Activated naive CD8-positive, alpha-beta T cell treated with anti-CD3 and anti-CD28 coated beads for 36 hours (primary cell): ENCODE measurements at places on chromosomes 7 and 10.
A peak's percentile ranks its signal among the peaks of the same experiment; 100 is the strongest.

- no peak for DNase-seq
Measured at GRCh38 chr7:22846961-22847360, 24.3 kb upstream of the TOMM7 start.

DNA sequence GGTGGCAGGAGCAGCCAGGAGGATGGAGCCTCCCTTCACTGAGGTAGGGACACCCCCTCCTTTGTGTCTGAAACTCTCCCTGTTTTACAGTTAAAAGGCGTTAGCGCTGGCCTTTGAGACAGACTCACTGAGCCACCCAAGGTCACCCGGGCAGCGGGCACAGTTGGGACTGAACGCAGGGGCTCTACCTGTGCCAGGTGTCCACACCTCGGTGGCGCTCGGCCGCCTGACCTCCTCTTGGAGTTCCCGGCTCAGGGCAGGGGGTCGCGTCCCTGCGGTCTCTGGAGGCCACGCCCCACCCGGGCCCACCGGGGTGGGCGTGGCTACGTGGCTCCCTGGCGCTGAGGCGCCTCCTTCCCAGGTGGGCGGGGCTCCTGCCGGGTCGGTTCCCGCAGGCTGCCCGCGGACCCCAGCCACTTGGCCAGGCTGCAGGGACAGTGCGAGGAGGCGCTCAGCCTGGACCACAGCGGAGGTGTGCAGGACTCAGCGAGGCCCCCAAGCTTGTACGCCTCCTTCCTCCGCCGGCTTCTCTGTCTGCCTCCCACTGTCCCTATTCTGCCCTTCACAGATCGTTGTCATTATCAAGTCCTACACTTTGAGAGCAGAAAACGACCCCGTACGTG is 39.9 kb upstream of the LEP start:
- DNase-seq = peak; percentile 16

- no peak for DNase-seq
Measured at GRCh38 chr10:22997096-22997495, 69.2 kb downstream of the ARMC3 start.

DNA sequence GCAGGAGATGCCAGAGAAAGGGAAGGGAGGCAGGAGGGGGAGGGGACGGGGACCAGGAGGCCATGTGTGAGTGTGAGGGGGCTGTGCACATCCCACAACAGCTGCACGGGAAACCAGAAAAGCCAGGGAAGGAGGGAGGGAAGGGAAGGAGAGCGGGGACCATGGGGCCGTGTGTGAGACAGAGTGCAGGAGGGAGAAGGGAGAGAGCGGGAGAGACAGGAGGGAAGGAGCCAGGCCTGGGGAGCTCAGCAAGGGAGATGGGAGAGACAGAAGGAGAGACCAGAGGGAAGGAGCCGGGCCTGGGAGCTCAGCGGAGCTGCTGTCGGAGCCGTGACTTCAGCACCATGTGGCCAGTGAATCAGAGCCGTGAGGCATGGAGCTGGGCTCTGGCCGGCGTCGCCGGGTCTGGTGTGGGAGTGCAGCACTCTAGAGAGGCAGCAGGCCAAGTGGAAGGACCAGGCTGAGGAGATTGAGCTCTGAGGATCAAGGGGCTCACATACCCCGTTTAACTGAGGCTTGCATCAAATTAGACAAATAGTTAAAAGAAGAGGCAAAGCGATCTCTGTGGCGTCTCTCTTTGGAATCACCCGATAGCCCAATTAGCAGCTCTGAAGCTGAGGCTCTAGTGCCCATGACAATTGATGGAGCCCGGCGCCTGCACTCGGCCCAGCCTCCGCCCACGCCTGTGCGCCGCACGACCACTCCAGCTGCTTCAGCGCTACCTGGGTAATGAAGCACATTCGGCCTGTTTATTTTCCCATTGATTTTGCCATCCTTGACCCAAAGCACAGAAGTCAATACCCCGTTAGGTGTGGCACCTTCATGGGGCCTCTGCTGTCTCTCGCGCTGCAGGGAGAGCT is 150.4 kb downstream of the MAD1L1 start:
- no peak for DNase-seq

- DNase-seq = no peak
Measured at GRCh38 chr7:138934367-138934766, 46.8 kb downstream of the KIAA1549 start.

DNA sequence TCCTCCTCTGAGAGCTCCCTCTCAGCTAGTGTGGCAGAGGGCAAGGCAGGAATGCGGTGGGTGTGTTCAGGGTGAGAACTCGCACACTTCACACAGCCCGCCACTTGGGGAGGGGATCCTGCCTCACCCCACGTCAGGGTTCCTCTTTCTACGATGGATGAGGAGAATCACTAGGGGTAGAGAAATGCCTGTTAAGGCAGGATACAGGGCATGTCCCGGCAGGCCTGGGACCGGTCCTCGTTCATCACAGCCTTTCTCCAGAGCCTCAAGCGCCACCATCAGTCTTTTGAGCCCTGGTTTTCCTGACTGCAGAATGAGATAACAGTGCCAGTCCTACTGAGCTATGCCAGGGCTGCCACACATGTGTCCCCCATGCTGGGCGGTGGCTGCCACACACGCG is 546.7 kb upstream of the ADARB2 start:
- no peak for DNase-seq

GRCh38 chr10:113356794-113357680 is 195.8 kb upstream of the HABP2 start:
- DNase-seq = no peak

- DNase-seq = no peak
Measured at GRCh38 chr10:8187171-8187666, 132.7 kb downstream of the GATA3 start.

GRCh38 chr10:119340893-119341458 is 133.6 kb downstream of the GRK5 start:
- no peak for DNase-seq

DNA sequence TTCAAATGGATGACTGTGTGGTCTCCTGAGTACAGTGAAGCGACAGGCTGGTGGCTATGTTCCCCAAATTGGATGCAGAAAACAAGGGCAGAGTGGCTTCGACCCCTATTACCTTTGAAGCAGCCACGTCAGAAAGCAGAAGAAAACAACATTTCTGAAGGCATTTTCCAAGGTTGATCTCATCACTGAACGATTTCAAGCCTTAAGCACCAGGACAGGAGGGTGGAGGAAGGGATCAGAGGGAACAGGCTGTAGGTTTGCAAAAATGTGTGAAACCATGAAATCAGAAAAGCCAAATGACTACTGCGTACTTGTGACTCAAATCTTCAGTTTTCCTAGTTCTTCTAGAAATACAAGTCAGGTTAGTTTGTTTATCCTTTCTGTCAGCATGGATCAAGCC is 181.0 kb upstream of the TMEM106B start:
- no peak for DNase-seq

- no peak for DNase-seq
Measured at GRCh38 chr10:79457256-79457785, 11.9 kb upstream of the ZCCHC24 start.

DNA sequence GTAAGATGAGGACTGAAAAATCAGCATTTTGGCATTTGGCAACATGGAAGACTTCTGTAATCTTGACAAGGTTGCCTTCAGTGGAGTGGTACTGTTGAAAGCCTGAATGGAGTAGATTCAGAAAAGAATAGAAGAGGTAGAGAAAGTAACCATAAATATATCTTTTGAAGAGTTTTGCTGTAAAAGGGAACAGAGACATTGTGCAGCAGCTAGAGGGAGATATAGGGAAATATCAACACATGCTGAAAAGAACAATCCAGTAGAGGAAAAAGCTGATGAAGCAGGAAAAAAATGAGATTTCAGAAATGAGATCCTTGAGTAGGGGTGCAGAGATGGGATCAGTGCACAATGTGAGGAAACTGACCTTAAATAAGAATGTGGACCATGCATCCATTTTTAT is 60.0 kb downstream of the RAPGEF5 start:
- DNase-seq = no peak

- DNase-seq = no peak
Measured at GRCh38 chr10:125095228-125095627, 65.1 kb downstream of the CTBP2 start.

DNA sequence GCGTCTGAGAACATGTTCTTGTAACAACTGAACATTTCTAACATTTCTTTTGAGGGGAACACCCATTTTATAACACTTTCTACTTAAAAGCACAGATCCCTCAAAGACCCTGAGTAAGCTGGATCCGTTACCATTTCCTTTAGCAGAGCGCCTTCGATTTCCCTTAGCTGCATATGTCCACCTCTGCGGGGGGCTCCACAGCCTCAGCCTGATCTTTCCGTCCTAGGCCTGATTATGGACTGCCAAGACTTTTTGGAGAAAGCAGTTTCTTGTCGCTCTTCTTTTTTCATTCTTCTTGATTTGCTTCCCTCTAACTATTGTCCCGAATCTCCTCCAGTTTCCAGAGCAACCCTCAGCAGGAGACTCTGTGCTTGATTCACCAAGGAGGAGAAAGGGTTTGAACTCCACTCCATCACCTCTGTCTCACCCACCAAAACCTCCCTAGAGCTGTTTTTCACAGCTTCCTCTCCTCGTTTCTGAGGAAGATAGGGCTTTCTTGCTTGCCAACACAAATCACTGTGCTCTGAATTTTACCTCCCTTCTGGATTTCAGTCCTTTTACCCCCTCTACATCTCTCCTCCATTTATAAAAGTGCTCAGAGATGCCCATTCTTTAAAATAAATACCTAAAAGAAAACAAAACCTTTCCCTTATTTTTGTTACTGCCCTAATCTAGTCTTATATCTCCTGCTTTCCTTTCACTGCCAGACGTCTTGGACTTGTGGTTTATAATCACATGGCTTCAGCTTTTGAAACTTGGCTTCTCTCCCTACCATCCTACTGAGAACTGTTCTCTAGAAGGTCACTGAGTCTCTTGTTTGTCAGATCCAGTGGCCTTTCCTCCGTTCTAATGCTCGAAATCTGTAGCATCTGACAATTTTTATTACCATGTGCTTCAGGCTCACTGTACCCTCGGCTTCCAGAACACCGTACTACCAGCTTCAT is 30.5 kb upstream of the ZRANB1 start:
- DNase-seq = no peak

DNA sequence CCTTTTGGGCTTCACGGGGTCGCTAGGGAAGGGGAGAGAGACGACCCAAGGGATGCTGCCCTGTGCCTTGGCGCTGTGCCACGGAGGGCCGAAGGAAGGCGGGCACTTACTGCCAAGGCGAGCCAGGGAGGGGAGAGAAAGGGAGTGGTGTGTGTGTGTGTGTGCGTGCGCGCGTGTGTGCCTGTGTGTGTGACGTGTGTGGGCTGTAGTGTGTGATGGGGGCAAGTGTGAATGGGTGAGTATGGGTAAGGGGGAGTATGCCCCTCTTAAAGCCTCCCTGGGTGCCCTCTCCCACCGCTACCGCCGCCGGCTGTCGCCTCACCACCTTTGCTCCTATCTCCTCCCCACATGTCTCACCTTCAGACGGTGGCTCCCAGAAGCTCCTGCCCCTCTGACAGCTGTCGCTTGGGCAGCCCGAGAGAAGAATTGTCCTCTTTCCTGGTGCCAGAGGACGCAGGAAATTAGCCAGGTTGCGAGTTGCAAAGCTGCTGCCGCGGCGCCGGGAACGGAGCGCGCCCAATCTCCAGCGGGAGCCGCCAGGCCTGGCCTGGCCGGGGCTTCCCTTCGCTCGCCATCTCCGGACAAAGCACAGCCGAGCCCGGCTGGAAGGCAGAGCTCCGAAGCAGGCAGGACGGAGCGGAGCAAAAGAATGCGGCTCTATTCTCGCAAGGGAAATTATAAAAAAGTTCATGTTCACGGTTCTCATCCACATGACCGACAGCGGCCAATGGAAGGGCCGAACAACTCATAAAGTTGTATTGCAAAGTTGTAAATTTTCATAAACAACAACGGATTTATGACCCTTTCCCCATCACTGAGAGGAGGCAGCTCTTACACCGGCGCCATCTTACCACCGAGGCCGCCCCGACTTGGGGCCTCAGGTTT is at the start of gene HOXA3:
TSS of gene HOXA3 (minus strand) at position 653 of the 885 bp plus-strand sequence. CDS start 41,943 bp downstream, outside the sequence.
- DNase-seq = no peak

GRCh38 chr10:31578181-31578852 is 259.3 kb downstream of the ZEB1 start:
- no peak for DNase-seq

GRCh38 chr10:124075231-124075955 is 18.0 kb downstream of the CHST15 start:
- DNase-seq = no peak

GRCh38 chr7:98133181-98133580 is 26.5 kb downstream of the LMTK2 start:
- DNase-seq = peak; percentile 27

DNA sequence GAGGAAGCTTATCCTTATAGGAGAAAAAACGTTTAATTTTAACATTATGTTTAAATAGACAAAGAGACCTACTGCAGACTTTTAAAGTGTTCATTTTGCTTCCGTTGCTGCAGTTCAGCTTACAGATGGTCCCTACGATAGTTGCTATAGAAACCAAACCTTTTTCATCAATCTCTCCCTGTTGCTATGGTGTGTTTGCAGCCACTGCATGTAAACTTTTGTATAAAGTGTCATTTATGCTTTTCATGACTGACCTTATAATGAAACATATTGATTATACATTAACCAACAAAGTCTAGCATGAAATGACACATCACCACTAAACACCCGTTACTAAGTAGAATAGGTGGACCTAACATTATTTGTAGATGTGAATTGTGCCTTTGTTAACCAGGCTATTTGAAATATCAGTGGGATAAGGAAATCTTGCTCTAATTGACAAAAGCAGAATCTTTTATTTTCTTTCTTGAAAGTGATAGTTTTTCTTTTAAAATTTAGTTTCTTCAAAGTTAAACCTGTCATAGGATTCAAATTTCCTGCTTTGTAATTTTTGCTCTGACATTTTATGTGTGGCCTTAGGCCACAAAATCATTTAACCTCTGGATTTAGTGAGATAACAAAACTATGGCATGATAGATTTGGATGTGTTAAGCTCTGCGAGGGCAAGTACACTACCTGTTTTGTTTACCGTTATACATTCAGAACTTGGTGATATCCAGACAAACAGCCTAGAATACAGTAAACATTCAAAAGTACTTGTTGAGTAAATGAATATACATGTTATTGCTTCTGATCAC is 64.0 kb downstream of the CACNB2 start:
- no peak for DNase-seq

DNA sequence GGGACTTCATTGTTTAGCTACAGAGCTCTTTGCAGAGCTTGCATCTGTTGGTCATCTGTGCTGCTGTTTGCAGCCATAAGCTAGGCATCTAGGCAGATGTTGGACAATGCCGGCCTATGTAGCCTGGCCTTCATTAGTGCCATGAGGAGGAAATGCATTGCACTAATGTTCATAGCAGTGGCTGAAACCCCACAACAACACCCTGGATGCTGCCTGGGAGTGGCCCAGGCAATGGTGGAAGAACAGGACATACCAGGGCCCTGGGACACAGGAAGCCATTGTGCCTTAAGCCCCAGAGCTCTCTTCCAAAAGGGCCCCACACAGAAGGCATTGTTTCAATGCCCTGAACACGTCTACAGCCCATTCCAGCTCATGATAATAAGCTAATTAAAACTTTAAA is 131.5 kb upstream of the LYZL1 start:
- no peak for DNase-seq

DNA sequence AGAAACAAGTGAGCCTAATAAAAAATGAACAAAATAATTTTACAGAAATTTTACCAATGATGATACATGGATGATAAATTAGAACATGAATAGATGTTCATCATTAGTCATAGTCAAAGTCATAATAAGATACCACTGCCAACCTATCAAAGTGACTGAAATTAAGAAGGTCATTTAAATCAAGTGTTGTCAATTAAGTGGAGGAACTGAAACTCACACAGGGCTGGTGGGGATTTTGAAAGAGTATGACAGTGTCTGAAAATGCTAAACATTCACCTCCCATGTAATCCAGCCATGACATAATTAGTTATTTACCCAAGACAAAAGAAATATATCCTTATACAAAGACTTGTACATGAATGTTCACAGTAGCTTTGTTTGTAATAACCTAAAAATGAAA is 57.1 kb upstream of the DYNC1I1 start:
- DNase-seq = no peak

- no peak for DNase-seq
Measured at GRCh38 chr7:109745677-109746410, 1176.2 kb downstream of the DNAJB9 start.
